HFF-Myc (cell line): ENCODE measurements at places on chromosomes 5 and 9.

- DNase-seq: peak; percentile 72
Measured at GRCh38 chr5:1568201-1568979, 44.6 kb upstream of the LPCAT1 start.

DNA sequence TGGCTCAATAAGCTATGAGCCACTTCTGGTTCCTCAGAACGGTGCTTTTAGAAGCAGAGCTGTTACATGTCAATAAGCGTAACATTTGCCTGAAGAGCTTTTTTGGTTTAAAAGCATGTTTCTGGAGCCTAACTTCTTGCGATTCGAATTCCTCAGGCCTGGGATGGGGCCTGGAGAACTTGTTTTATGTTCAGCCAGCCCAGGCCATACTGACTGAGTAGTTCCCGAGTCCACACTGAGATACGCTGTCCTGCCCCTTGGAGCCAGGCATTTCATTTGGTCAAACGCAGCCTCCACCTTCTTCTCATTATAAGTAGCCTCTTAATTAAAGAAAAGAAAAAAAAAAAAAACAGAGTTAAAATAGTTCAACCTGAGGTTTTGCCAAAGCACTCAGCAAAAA lies 260.6 kb upstream of the ANKRD55 start:
- no peak for DNase-seq

DNA sequence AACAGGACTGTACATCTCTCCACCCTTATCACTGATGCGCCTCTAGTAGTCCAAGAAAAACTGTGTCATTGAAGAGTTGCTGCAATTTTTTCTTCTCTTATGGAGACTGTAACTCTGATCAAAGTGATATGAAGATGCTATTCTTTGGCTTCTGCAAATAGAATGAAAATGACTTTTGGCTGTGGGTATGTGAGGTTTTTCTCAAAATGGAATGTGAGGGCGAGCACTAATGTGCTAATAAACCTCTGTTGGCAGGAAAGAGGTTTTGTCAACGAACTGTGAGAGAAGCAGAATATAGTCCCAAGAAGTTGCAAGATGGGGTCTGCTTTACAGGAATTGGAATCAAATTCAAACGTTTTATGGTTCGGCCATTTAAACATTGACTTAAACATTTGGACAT lies 252.0 kb upstream of the GAS1 start:
- DNase-seq: no peak

DNA sequence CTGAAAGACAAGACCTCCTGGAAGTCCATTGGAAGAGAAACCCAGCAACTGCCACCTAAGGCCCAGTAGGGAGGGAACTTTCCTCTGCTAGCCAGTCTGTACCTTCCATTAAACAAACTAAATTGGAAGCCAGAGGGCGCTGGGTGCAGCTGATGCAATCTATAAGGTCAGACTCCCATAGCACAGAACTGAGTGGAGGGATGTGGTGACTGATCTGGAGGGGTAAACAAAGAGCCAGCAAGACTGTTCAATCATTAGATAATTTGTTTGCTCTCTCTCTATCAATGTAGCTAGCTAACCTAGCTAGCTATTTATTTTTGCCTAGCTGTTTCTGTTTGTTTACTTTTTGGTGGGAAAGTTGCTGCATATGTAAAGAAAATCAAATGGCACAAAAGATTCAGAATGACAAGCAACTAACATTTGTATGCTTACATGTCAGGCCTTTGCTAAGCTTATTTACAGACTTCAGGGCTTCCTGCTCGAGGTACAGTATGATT lies 291.8 kb upstream of the DAB2 start:
- no peak for DNase-seq

DNA sequence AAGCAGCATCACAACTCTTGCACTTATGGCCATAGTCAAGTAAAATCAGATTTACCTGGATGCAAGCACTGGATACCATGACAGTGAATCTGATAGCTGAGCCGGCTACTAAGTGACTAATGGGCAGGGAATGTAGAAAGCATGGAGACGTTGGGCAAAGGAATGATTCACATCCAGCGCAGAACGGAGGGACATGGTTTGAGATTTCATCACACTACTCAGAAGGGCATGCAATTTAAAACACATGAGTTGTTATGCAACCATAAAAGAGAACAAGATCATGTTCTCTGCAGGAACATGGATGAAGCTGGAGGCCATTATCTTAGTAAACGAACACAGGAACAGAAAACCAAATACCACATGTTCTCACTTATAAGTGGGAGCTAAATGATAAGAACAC lies 169.1 kb upstream of the PIK3R1 start:
- DNase-seq: peak; percentile 97

GRCh38 chr5:154227090-154227489 lies 36.6 kb downstream of the GALNT10 start:
- no peak for DNase-seq

- no peak for DNase-seq
Measured at GRCh38 chr9:125991886-125992529, 244.8 kb downstream of the PBX3 start.

DNA sequence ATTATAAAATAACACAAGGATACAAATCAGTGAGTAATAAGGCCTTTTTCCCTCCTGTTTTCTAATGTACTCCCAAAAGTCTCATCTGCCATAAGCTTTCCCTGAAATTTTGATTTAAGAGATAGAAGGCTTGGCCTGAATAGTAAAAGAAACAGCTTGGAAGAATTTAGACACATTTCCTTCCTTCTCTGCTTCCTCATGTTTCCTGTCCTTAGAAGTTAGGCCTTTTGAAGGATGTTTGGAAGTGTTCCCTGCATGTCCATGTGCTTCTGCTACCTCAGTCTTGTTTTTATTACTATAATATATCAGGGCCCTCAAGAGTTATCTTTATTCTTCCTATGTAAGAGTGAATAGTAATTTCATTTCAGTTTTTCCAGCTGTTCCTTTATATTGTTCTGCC lies 242.7 kb downstream of the DEPDC1B start:
- DNase-seq: no peak

GRCh38 chr5:17275289-17276158 lies 58.1 kb downstream of the BASP1 start:
- no peak for DNase-seq

- no peak for DNase-seq
Measured at GRCh38 chr9:91782708-91783214, 167.3 kb downstream of the ROR2 start.

DNA sequence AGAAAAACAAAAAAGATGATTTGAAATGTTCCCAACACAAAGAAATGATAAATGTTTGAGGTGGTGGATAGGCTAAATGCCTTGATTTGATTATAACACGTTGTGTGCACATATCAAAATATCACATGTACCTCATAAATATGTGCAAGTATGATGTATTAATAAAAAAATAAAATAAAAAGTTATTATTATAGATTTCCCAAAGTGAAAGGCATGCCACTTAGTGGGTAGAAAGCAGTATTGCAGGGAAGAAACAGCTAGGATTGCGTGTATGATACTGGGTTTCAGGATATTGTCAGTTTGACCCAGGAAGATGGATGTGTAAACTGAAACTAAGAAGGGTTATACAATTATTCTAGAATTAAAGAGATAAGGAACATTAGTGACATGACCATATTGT lies 3.6 kb upstream of the TMEM38B start:
- no peak for DNase-seq

- no peak for DNase-seq
Measured at GRCh38 chr5:76401801-76402250, 1.3 kb upstream of the IQGAP2 start.

GRCh38 chr9:16708656-16709435 lies 161.6 kb downstream of the BNC2 start:
- no peak for DNase-seq

- no peak for DNase-seq
Measured at GRCh38 chr5:181243564-181244343, at the start of gene RACK1. RACK1 (minus strand) TSS chr5:181243906; CDS start chr5:181243800, 106 bp downstream.

DNA sequence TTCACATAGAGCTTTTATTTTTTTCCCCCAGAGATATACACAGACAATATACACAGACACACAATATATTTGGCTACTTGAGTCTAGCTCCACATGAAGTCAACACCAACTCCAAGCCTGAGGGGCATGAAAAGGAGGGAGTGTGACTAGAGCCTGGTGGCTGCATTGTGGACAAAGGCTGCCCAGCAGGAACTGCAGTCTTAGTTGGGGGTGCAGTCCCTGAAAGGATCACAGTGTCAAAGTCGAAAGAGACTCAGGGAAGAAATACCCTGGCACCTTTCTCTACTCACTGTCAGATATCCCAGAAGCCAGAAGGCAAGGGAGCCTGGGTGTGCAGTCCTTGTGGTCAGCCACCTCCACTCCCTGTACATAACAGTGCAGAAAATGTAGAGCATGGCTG lies 231.6 kb upstream of the RPS23 start:
- DNase-seq: no peak

GRCh38 chr5:108749128-108749861 lies 1.6 kb downstream of the FER start:
- no peak for DNase-seq

DNA sequence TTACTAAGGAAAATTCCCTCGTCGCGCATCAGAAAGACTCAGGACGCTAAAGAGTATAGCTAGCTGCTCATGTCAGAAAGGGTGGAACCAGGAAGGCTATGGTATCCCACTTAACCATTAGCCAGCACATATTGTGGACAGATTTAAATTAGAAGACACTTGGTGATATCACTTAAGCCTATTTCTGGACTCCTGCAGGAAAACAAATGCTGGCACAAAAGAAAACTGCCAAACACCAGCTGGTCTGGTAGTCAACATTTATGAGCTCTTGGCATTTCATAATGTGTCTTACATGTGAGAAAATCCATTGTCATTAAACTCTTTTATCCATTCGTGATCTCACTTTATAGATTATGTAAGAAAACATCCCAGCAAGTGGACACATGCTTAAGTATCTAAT lies 377.4 kb downstream of the PTPRD start:
- no peak for DNase-seq

- DNase-seq: no peak
Measured at GRCh38 chr5:154380263-154380662, 65.5 kb upstream of the SAP30L start.

GRCh38 chr5:153135411-153135810 lies 355.1 kb upstream of the GRIA1 start:
- no peak for DNase-seq

- no peak for DNase-seq
Measured at GRCh38 chr5:176781638-176782570, 28.5 kb upstream of the UNC5A start.

DNA sequence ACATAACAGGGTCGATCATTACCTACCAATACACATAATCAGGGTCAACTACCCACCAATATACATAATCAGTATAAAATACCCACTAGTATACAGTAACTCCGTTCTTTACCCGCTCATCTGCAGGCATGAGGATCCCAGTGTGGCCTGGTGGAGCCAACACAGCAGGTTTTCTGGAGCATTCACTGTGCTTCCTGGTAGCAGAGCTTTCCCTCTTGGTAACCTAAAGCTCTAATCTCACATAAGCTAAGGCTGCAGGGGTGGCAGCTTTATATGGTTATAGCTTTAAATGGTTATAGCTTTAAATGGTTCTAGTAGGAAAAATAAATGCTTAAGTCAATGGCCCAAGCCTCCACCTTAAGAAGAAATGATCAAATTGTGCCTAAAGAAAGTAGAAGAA lies 11.9 kb downstream of the LCN1 start:
- no peak for DNase-seq

- DNase-seq: no peak
Measured at GRCh38 chr5:58985311-58985710, 402.4 kb downstream of the RAB3C start.

DNA sequence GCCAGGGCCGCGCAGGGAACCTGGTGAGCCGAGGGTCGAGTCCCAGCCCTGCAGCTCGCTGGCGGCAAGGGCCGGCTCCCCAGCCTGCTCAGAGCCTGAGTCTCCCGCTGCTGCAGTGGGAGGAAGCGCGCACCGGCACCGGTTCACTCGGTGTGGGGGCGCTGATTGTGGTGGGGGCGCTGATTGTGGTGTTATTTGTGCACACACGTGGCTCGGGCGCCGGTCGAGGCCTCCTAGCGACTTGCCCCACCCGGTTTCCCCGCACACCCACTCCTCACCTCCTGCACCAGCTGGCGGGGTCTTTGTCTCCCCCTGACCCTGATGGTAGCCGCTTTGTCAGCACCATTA lies 266.7 kb downstream of the NSG2 start:
- DNase-seq: no peak

DNA sequence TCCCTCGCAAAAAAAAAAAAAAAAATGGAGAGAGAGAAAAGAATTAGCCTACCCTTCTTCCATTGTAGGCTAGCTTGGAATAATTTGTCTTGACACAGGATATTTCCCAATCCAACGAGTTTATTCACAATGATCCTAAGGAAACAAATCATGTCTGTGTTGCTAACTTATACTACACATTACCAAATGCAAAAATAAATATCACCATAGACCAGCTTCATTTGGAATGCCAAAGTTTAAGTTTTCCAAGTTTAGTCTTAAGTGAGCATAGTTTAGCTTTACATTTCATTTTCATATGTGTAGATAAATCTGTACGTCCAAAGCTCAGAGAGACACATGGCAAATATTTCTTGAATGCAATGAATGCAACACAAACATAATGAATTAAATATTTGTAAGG lies 1106.2 kb upstream of the DMAC1 start:
- DNase-seq: no peak

GRCh38 chr5:56669534-56670483 lies 145.5 kb upstream of the MAP3K1 start:
- DNase-seq: no peak

DNA sequence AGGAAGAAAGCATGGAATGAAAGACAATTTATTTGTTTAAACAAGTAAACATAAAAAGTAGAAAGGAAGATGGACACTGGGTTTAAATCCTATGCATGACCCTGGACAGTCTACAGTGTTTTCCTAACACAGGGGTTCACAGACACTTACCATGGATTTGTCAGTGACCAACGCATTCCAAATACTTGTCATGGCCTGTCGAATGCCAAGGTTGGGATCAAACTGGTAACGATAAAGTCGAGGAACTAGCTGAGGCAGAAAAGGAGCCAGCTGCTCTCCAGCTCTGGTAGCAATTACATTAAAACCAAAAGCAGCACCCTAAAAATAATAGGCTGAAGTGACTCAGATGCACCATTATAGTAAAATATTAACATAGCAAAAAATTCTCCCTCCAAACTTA lies 59.4 kb upstream of the OR2K2 start:
- no peak for DNase-seq

DNA sequence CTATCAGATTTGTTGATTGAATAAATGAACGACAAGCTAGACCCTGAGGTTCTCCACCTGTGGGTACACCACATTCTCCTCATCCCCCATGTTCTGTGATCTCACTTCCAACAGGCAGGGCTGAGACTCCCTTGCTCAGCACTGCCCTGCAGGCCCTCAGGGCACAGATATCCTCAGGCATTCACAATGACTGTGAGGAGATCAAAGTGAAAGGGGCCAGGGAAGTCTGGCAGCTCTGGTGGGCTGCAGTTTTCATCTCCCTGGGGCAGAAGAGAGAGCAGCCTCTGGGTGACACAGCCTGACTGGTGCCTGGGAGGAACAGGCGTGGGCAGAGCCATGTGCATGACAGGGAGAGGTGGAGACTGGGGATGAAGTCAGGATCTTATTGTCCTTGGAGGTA lies 142.4 kb upstream of the C9orf72 start:
- DNase-seq: no peak

- DNase-seq: no peak
Measured at GRCh38 chr9:89277454-89277853, 33.5 kb upstream of the CKS2 start.

- no peak for DNase-seq
Measured at GRCh38 chr5:45795458-45795857, 99.3 kb upstream of the HCN1 start.
